Renal cortex interstitium (tissue), 15 donors: ENCODE measurements at places on chromosomes 4 and X. TPM values are rescaled to one million over a fixed set of nuclear protein-coding genes. Genes with fewer than 3 reads are reported as not detected.

GRIPAP1 gene
- 72.7 TPM for polyA plus RNA-seq

TCEAL6 gene
- 0.17 TPM for polyA plus RNA-seq

FAM53A gene
- polyA plus RNA-seq = 3.0 TPM

FAM9B gene
- polyA plus RNA-seq = 0.22 TPM

SASH3 gene
- polyA plus RNA-seq = 2.5 TPM

GRCh38 chr4:189071241-189071640, 869.4 kb upstream of the FRG1 start:
- no peak for DNase-seq

DNA sequence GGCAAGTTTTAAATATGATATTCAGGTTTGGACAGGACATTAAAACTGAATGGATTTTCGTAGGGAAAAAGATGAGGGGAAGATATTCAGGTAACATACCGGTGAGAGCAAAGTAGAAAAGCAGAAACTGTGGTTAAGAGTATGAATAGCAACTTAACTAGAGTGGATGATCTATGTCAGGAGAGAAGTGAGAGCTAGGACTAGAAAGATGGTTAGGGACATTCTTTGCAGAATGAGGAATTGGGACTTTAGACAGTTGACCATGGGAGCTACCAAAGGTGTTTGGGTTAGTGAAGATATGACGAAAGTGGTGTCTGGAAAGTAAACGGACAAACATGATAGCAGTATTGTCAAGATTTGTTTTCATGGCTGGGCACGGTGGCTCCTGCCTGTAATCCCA, 45.2 kb downstream of the ANXA5 start:
- no peak for DNase-seq

GRCh38 chrX:1392376-1393068, 609 bp upstream of the SLC25A6 start:
- DNase-seq = peak; percentile 59

DNA sequence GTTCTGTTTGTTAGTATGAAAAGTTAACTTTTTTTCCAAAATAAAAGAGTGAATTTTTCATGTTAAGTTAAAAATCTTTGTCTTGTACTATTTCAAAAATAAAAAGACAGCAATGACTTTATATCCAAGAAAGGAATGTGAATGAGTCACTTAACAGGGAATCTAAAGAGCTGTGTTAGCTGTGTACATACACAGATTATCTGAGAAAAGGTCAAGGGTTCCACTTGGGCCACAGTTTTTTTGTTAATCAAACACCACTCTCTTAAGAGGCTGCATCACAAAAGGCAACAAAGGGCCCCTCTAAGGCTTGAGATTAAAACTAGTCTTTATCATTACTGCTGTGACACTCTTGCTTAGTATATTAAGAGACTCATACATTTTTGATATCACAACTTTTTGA, 82.1 kb downstream of the FIP1L1 start:
- DNase-seq = no peak

DNA sequence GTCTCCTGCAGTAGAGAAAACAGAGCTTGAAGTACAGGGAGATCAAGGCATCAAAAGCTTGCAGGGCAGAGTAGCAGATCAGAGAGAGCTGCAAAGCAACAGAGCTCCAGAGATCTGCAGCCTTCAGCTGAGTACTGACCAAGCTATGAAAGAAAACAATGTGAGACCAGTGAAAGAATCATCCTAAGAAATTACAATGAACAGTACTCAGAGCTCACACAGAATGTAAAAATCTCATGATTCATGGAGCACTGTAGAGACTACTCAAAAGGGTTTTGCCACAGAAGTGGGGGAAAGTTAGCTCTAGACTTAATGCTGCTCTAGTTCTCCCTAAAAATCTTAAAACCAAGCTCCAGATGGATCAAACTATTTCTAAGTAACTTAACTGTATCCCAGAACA, 80.0 kb upstream of the MAB21L2 start:
- no peak for DNase-seq

DNA sequence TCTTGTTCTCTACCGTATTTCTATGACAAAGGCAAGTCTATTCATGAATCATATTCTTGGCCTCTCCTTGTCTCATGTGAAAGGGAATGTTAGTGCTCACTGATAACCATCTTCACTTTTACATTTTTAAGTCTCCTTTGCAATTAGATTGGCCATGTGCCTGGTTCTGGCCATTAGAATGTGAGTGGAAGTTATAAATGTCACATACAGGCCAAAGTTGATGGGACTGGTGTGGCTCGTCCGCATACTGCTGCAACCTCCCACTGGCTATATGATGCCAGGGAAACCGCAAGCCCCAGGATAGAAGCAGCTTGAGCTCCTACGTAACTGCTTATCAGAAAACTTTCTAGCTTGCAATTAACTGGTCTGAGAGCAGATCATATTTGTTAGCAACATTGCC, 86.1 kb downstream of the MAGEC1 start:
- DNase-seq = no peak

GRCh38 chrX:46959101-46959500, 46.9 kb downstream of the JADE3 start:
- DNase-seq = no peak

DNA sequence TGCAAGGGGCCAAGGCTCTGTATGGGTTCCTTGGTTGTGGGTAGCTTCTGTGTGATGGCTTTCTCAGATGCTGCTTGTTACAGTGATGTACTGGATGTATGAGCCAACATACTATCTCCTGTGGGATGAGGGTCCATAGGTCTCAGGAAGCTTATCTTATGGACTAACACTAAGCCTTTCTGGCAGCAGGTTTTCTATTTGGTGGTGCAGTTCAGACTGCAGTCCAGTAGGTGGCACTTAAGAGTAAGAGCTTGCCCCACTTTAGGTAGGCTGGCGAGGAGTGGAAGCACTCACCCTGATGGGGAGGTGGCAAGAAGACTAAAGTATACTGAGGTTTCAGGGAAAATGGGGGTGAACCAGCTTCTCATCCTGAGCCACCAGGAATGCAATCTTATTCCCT, 306.7 kb upstream of the MAOA start:
- DNase-seq = peak; percentile 2

DNA sequence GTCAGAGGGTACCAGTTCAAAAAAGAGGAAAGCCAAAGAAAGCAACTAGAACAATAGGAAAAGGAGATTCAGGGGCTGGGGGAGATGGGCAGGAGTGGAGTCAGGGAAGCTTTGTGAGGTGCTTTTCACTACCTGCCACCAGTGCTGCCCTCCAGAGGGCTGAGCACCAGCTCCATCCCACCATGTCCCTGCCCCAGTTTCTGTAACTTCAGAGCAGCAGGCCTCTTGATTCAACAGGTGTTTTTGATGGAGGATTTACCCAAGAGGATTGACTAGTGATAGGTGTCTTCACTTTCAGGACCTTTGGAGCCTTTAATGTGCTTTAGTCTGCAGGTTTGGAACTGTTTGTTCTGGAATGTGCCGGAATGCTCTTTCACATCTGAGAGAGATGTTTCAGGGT, 12.1 kb downstream of the KIT start:
- DNase-seq = no peak

DNA sequence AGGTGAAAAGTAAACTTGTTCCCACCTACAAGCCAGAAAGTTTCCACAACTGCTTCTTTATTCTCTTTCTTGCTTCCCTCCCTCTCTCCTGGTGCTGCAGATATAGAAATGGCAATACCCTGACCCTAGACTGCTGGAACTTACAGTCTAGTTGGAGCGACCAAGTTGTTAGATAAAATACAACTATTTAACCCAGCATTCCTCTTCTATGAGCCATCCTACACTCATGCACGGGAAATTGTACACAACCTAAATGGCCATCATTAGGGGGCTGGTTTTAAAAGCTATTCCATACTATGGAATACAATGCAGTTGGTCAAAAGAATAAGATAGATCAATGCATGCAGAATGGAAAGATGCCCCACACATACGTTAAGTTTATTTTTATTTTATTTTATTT, 41.1 kb downstream of the PJA1 start:
- DNase-seq = no peak

DNA sequence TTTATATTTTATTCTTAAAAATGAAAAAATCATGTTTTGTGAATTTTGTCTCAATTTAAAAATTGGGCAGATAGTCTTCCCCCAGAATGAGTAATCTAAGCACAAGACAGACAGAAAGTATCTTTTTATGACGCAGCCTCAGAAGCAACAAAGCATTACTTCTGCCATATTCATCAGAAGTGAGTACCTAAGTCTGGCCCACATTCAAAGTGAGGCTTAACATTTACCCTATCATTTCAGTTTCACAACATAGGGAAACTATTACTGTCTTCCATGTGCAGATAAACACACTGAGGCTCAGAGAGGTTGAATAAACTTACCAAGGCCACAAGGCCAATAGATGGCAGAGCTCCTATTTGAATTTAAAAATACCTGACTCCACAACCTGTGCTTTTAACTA, 4.4 kb upstream of the PRDX4 start:
- DNase-seq = no peak

DNA sequence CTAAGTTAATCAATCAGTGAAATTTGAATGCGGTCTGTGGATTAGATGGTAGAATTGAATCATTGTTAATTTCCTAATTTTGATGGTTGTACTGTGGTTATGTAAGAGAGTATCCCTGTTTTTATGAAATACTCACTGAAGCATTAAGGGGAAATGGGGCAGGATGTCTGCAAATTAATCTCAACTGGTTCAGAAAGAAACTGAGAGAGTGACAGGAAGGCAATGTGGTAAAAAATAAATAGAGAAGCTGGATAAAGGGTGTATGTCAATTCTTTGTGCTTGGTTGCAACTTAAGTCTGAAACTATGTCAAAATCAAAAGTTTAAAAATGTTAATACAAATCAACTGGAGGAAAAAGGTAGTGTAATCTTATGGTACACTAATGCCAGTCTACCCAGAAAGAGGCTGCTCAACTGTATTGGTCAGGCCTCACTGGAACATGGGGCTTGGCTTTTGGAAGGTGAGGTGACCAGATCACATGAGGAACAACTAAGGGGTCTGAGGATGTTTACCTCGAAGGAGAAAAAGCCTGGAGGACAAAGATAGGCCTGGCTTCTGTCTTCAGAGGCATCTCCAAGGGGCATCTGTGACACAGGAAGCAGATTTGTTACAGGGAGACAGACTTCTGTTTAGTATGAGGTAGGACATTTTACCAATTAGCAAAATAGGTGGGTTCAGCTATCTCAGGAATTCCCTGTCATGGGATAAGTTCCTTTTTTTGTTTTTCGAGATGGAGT, 83.1 kb downstream of the DLG3 start:
- DNase-seq = no peak

GRCh38 chr4:120506536-120506935, 416.0 kb downstream of the PRDM5 start:
- no peak for DNase-seq

DNA sequence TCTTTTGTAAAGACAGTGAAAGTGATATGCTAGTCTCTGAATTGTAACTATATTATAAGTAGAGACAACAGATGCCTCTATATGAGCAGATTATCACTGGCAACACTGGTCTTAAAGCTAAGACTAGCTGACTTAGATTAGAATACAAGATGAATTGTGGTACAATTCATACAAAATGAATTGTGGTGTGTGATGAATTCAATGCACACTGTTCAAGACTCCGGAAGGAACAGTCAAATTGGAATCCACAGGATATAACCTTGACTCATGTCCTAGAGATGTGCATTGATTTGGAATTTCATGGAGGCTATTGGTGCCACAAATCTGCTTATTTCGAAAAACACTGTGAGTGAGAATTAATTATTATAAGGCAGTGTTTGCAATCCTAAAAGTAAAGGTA, 701.8 kb downstream of the PCDH7 start:
- no peak for DNase-seq

GRCh38 chrX:121504153-121504552, 456.7 kb downstream of the GLUD2 start:
- no peak for DNase-seq

DNA sequence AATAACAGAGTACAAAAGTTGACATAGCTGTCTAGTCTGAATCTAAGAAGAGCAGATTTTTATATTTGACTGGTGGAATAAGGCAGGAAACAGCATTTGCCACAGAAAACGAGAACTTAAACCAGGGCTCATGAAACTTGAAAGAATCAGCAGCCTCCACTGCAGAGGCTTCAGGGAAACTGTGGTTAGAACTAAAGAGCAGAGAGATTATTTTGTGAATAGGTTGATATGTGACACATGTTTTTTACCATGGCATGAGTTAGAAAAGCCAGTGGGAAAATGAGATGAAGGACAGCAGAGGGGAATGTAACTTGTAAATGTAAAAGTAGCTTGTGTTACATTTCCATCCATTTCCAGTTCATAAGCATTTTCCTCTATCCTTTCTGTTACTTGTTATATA, 63.7 kb upstream of the CAMK2D start:
- DNase-seq = no peak

DNA sequence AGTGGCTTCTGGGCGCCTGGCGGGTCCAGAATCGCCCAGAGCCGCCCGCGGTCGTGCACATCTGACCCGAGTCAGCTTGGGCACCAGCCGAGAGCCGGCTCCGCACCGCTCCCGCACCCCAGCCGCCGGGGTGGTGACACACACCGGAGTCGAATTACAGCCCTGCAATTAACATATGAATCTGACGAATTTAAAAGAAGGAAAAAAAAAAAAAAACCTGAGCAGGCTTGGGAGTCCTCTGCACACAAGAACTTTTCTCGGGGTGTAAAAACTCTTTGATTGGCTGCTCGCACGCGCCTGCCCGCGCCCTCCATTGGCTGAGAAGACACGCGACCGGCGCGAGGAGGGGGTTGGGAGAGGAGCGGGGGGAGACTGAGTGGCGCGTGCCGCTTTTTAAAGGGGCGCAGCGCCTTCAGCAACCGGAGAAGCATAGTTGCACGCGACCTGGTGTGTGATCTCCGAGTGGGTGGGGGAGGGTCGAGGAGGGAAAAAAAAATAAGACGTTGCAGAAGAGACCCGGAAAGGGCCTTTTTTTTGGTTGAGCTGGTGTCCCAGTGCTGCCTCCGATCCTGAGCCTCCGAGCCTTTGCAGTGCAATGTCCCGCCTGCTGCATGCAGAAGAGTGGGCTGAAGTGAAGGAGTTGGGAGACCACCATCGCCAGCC, at the start of gene ATOH1:
Gene ATOH1, plus strand, starts transcription at position 422 of the 663 bp plus-strand sequence. Its CDS starts 174 bp downstream, at position 596.
- DNase-seq = no peak

DNA sequence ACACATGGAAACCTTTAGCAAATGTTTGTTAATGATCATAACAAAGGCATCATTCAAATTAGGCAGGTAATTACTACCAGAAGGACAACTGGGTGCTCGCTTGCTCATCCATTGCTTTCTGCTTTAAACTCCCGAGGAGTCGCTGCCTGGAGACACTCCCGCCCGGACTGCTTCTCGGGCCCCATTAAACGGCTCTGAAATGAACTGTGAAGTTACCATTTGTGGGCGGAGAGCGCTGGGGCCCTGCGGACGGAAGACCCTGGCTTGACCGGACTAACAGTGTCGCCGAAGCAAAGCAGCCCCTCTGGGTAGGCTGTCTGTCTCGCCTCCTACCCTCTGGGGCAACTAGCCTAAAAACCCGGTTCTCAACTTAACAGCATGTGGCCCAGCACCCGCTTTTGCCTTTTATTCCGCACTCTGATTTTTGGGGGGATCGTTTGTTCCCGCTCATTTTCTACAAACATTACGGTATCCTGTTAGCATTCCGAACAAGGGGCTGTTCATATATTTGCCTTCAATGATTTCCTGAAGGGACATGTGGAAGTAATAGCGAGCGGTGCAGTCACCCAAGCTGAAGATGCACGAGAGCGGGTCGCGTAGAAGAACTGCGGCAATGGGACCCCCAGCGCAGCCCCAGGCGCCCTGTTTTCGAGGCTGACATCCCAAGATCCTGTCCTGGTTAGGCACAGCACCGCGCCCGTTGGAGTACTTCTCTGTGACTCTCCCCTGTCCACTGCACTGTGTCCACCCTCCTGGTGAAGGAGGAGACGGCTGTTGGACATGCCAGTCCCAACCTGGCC, 1.6 kb upstream of the PDGFRA start:
- no peak for DNase-seq
